ENCODE measurements at places on chromosomes 3 and 15. TPM values are rescaled to one million over a fixed set of nuclear protein-coding genes. Genes with fewer than 3 reads are reported as not detected.

GRCh38 chr15:27730868-27731267 lies 368.2 kb downstream of the OCA2 start:
- no peak for DNase-seq

The TRH gene
- total RNA-seq, result not detected

- DNase-seq, result no peak
These were observed 101.5 kb upstream of the CRBN start for GRCh38 chr3:3281024-3281423.

The ZNF80 gene
- total RNA-seq, result not detected

DNA sequence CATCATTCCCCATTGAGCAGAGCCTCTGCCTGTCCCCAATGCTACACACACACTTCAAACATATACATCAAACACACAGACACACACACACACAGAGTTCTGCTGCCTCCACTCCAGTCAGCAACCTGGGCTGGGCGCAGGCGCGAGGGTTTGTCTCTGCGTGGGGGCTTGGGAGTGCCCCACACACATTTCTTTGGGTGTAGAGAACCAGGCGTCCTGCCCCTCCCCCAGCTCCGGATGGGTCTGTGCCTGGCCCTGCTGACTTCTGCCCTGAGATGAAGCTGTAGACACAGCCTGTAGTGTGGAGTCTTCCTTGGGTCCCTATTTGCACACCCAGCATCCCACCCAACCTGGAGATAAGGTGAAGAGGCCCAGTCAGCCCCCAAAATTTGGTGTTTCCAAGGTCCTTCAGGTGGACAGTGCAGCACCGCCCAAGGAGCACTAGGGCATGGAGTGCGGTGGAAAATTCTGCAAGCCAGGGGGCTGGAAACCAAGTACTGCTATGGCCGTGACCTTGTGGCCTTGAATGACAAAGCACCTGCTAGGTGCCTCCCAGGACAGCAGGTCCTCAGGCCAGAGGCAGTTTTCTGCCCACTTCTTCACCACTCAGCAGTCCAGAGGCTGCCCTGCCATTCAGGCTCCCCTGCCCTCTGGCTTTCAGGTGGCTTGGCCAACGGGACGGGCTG lies 26.8 kb downstream of the FBXW12 start:
- no peak for DNase-seq

The GASK1A gene
- not detected for total RNA-seq

The ADCY5 gene
- total RNA-seq, result 0.10 TPM

GRCh38 chr3:64848822-64849221 lies 161.0 kb upstream of the ADAMTS9 start:
- DNase-seq, result no peak

DNA sequence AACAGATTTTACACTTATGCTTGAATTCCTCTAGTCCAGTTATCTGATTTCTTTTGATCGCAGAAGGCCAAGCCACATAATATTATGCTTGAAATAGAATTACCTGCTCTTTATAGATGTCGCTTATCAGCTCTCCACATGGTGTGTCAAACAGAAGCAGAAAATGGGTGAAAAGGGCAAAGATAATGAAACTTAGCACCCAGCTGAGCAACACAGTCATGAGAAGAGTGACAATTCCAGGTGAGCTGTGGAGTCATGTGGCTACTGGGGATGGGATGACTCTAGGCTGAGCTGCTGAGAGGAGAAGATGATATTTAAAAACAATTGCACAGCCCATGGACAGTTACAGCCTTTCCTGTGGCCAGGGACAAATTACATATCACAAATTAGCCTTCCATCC lies 398.7 kb upstream of the PDZRN3 start:
- DNase-seq, result no peak

DNA sequence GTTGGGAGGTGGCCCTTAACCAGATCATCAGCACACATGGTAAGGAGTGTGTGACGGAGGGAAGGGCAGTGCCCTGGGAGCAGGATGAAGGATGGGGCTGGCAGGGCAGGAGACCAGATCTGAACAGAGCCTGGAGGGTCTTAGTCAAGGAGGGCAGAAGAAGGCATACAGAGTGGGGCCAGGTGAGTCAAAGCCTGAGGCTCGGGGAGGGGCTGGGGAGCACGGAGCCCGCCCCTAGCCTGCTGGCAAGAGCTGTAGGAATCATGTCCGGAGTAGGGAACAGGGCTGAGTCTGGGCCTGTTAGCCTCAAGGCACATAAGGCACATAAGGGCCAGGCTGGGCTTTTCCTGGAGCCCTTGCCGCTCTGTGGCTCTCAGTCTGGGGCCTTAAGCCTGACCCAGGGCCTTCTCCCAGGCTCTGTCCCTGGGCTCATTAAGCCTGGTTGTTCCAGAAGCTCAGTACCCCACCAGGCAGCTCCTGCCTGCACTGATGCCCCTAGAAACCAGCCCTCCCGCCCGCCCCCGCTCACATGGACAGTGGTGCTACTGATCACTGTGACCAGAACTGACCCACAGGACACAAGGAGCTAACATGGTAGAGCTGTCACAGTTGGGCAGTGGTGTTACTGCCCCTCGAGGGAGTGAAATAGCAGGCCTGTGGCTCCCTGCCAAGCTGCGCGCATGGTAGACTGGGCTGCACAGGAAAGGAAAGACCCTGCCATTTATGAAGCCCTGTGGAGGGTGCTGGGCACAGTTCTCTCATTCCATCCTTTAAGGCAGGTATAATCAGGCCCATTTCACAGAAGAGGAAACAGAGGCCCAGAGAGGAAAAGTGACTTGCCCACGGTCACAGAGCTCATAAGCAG lies 14.6 kb downstream of the ISG20 start:
- DNase-seq, result no peak

DNA sequence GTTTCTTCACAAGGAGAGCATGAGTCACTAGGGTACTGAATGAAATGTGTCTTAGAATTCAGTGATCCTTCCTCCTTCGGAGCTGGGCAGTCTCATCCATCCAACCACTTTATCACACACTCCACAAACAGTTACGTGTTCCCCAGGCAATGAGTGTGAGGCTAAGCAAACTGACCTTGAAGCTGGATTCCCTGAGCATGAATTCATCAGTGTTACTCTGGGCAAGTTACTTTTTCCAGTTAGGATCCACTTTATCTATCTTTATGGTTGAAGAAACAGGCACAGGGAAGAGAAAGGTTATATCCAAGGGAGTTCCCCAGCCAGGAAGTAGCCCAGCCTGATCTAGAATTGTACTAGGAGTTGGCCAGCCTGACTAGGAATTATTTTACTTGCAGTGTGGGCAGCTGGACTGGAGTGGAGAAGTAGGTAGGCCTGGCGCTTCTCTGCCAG lies 17.1 kb upstream of the GCNT3 start:
- peak; percentile 45 for DNase-seq

DNA sequence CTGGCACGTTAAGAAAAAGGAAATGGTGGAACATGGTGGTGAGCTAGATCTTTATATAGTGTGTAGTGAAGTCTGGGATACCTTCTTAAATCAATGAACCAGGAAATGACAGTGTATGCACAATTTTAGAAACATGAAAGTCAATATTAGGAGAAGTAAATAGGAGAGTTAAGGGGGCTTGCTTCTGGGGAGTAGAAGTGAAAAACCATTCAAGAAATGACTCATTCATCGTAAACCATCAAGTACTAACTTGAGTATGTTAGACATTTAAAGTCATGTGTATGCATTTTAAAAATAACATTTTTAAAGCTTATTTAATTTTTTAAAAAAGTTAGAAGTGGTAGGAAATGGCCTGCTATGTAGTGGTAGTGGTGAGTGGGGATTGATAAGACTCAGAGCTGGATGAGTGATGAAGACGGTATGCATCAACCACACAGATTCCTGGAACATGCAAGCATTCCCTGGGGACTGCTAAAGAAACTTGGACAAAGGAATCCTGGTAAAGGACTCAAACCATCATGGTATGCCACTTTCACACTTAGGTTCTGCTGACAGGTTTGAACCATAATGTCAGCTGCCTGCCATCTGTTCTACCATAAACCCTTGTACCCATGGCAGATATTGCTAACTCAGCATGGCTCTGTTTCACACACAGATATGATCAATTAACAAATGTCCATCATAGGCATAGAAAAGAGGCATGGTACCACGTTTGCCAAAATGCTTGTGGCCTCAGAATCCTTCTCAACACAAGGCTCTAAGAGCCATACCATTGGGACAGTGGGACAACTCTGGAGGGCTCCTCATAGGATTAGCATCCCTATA lies 28.9 kb upstream of the MITF start:
- DNase-seq, result peak; percentile 70

GRCh38 chr3:156750874-156751245 lies 75.3 kb upstream of the LEKR1 start:
- no peak for DNase-seq

- peak; percentile 33 for DNase-seq
These were observed 1.0 kb downstream of the UBE2E1 start for GRCh38 chr3:23806534-23807423.

GRCh38 chr3:132378048-132378762 lies 39.1 kb upstream of the DNAJC13 start:
- no peak for DNase-seq

DNA sequence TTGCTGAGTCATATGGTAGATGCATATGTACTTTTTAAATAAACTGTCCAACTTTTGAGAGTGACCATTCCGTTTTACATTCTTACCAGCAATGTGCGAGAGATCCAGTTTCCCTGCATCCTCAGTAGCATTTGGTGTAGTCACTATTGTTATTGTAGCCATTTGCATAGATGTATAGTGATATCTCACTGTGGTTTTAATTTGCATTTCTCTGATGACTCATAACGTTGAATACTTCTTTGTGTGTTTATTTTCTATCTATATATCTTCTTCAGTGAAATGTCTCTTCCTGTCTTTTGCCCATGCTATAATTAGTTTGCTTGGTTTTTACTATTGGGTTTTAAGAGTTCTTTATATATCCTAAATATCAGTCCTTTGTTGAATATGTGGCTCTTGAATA lies 255.7 kb upstream of the GRM7 start:
- no peak for DNase-seq

DNA sequence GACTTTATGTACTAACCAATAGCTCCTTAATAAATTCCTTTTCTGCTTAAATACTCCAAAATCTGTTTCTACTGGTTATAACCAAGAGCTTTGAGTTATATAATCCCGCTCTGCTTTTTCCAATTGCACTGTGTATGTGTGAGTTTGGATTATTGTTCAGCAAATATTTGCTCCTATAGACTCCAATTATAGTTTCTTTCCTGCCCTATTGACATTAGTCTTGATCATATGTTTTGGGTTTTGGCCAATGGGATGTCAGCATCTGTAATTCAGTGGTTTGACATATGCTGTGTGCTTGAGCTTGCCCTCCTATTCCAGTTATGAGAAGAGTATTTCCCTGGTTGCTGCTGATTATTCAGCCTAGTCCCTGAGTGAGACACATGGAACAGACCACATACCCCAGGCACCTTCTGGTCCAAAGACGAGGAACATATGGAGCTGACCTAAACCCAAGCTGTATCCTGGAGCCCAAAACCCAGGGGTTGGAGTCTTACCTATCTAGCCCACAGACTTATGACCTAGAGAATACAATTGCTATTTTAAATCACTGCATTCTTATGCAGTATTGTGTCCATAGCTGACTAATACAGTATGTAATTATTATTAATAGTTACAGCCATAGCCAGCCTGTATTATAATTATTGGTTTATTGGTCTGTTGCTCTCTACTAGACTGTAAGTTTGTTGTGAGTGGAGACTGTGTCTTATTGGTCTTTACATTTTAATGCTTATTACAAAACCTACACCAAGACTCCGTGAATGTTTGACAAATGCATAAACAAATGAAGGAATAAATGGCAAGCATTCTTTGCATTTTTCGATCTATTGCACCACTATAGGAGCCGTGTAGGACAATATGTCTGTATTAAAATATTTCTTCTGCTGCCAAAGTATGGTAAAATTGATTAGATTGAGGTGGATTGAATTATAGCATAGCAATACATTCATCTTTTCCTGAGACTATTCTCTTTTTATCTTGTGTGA lies 11.7 kb upstream of the ZNF280D start:
- DNase-seq, result no peak

DNA sequence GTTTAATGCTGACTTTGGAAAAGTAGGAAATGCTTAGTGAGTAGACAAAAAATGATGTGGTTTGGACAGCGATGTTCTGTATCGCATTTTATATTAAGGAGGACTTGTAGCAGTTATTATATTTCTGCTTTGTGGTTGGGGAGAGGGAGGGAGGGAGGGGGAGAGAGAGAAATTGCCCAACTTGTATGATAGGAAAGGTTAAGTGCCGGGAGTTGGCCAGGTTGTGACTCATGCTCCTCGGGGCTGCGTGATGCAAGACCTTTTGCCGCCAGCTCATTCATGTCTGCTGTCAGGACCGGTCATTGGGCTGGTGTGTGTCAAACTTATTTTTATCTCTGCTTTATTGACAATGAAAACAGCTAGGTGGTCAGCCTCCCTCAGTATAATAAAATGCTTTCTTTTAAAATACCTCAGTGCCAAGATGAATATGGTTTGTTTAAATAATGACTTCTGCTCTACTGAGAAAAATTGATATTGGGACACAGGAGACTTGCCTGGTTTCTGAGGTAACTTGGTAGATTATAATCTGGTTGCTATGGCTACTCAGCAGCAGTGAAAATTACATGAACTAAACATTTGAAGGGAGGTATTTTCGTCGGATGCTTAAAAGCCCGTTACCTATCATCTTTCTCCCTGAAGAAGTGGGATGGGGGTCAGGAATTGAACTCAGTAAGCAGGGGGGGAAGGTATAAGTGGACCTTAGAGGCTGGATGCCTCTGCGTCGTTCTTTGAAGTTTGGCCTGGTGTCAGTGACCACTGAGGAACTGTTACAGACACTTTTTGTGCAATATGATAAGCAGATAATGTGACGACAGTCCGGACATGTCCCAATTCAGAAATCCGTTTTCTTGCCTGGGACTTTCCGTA lies 90.7 kb downstream of the FNDC3B start:
- DNase-seq, result peak; percentile 99

- peak; percentile 71 for DNase-seq
These were observed 2.0 kb upstream of the TOPBP1 start for GRCh38 chr3:133663569-133664313.

GRCh38 chr3:196284396-196284795 lies 3.1 kb downstream of the PCYT1A start:
- no peak for DNase-seq

DNA sequence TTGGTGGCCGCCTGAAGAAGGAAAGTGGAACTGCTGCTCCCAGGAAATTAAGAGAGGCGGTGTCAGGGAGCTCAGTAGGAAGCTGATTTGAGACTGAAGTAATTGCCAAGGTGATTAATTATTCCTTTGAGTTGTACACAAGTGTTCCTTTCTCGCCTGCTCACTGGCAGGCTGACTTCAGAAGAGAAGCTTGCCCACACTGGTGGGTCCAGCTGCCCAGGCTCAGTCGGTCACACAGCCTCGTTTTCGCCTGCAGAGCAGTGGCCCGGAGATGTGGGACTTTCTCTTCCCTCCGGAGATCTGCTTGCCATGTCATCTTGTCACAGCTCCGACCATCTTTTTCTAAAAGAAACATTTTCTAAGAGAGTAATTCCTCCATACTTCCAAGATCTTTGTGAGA lies 478.0 kb downstream of the MCTP2 start:
- DNase-seq, result no peak

DNA sequence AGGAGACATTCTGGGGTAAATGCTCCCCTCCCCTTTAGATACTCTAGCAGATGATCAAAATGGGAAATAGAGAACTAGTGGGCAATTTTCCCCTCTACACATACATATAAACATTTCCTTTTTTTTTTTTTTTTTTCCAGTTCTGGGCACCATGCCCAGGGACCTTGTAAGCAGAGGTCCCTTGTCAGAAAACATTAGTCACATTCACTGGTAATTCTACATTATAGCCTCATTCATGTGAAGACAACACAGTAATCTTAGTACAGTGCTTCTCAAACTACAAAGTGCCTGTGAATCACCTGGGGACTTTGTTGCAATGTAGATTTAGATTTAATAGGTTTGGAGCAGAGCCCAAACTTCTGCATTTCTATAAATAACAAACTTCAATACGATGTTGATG lies 60.1 kb upstream of the ACTC1 start:
- peak; percentile 70 for DNase-seq

GRCh38 chr15:78455749-78456148 lies 17.7 kb downstream of the IREB2 start:
- DNase-seq, result no peak
